Activated CD4-positive, alpha-beta T cell treated with anti-CD3 and anti-CD28 coated beads, Interleukin-2, amount 50 U/mL, for 1 hour (primary cell): ENCODE measurements at places on chromosomes 16 and 17.
A peak's percentile ranks its signal among the peaks of the same experiment; 100 is the strongest.

GRCh38 chr17:50634224-50634914 is at the start of gene ABCC3:
Gene ABCC3 (plus strand): TSS chr17:50634881. CDS start chr17:50634937, 56 bp downstream.
- no peak for DNase-seq

DNA sequence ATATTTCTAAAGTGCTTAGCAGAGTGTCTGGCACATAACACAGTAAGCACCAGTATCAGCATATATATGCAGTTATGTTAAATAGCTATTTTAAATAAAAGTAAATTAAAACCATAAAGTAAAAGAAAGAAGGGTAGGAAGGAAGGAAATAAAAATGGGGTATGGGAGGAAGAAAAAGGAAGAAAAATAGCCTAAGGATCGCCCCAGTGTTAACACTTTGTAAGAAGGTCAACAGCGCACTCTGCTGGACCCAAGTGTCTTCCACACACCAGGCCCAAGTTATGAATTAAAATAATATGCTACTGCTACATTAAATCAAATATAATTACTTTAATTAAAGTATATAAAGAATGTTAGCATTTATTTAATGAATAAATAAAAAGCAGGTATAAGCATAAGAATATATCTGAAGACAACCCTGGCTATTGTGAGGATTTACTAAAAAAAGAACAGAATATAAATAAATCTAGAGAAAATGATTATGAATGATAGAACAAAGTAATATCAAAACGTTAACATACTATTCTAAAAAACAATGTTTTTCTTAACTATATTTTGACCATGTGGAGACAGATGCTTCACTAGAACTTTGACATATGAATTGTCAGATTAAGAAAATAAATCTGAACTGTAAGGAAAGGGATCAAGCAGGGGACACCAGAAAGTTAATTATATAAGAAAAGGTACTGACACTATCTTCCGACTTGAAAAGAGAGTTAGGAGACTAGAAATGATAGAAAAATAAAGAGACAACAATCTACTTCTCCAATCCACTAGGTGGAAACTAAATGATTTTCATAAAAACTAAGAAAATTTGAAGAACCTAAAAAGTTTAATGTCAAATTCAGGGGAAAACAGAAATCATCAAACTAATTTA is 25.9 kb downstream of the BRIP1 start:
- DNase-seq: peak; percentile 41

- DNase-seq: no peak
Observed at GRCh38 chr16:14203166-14203565, 132.0 kb downstream of the MRTFB start.

DNA sequence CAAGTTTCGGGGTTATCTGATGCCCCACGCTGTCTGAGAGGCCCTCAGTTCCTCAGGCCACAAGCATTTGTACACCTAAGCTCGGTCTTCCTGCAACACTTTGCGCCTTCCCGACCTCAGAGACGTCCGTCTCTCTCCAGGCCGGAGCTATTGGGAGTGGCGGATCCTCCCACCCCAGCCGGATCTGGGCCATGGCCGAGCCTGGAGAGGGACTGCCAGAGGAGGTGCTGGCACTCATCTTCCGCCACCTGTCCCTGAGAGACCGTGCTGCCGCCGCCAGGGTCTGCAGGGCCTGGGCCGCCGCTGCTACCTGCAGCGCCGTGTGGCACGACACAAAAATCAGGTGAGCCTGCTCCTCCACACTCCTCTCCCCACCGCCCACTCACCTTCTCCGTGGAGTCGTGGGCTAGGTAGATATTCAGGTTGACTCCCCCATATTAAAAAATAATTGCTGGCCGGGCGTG is 1.9 kb downstream of the FBXL8 start:
- DNase-seq: no peak

- DNase-seq: no peak
Observed at GRCh38 chr16:67931712-67932461, at the start of gene CTRL. Gene CTRL (minus strand): TSS chr16:67931862. CDS start chr16:67931852, 10 bp downstream.

DNA sequence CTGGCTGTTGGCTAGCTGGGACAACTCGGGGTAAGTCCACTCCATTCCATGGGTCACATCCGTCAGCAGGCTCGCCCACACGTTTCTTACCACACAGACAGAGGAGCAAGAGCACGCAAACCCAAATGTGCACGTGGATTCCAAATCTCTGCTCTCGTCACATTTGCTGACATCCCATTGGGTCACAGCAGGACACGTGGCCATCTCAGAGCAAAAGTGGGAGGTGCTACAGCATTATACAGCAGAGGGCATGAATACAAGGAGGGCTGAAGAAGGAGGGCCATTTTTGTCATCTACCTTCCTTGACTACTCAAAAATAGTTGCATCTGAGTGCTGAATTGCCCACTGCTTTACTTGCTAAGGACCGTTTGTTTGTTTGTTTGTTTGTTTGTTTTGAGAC is 84.7 kb downstream of the RBBP6 start:
- DNase-seq: no peak

DNA sequence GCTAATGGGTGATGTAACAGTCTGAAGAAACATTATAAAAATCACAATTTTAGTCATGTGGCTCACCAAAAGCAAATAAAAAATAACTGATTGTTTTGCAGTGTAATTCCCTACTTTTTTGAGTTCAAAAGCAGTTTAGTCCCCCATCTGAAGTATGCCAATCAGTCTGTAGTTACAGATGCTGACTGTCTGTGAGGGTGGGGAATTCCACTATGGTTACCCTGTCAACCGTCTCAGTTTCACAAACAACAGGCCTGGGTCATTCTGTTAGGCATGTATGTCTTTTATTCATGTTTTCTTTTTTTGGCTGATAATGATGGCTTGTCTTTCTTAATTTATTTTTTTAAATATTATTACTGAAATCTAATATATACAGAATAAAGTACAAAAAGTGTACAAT is 69.3 kb downstream of the STXBP4 start:
- no peak for DNase-seq

DNA sequence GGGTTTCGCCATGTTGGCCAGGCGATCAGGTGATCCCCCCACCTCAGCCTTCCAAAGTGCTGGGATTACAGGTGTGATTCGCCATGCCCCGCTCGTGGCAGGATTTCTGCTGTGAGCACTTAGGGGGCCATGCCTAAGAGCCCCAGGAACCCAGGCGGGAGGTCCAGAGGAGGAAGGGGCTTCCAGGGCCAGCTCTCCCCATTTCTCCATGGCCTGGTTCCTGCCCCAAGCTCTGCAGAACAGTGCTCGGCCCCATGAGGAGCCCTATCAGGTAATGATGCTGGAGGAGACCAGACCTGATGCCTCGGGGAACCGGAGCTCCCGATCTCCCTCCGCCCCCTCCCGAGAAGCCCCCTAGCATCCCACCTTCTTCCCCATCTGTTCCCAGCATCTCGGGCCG is 53.6 kb downstream of the RMI2 start:
- no peak for DNase-seq

DNA sequence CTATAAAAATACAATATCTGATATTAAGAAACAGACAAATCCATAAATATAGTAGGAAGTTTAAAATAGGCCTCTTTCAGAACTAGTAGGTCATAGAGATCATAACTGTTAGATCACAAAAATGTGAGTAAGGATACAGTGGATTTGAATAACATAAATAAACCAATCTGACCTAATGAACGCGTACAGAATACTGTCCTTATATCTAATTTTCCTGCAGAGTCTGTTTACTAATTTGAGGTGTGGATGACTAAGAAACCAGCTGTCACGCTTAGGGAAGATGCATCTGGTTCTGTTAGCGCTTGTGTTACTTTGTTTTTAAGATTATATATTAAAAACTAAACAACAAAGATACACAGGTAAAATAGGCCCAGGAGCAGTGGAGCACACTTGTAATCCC is 14.8 kb downstream of the CPD start:
- no peak for DNase-seq
